Midbrain (tissue), 1 donor: ENCODE measurements at places on chromosomes 16 and 17.

DNA sequence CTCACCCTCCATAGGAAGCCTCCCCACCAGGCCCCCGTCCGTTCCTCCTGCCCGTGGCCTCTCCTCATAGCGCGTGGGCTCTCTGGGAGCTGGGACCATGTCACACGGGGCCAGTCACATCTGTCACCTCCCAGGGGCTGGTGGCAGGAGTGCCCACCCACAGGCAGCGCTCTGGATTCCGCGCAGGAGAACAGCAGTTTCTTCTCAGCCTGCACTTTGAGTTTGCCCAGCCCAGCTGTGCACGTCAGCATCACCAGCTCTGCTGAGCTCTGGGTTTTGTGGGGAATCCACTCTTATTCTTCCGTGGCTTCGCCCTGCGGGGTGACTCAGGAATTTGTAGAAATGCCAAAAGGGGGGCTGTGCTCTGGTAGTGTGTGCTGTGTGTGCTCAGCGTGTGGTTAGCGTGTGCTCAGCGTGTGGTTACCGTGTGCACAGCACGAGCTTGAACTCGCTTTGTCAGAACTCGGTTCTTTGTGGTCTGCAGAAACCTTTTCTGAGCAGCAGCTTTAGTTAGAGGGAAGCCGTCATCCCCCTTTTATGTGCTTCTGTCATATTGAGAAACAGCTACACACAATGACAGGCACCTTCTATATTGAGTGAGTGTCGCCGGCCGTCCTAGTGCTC is 3.2 kb downstream of the ACSF3 start:
- no peak for DNase-seq

DNA sequence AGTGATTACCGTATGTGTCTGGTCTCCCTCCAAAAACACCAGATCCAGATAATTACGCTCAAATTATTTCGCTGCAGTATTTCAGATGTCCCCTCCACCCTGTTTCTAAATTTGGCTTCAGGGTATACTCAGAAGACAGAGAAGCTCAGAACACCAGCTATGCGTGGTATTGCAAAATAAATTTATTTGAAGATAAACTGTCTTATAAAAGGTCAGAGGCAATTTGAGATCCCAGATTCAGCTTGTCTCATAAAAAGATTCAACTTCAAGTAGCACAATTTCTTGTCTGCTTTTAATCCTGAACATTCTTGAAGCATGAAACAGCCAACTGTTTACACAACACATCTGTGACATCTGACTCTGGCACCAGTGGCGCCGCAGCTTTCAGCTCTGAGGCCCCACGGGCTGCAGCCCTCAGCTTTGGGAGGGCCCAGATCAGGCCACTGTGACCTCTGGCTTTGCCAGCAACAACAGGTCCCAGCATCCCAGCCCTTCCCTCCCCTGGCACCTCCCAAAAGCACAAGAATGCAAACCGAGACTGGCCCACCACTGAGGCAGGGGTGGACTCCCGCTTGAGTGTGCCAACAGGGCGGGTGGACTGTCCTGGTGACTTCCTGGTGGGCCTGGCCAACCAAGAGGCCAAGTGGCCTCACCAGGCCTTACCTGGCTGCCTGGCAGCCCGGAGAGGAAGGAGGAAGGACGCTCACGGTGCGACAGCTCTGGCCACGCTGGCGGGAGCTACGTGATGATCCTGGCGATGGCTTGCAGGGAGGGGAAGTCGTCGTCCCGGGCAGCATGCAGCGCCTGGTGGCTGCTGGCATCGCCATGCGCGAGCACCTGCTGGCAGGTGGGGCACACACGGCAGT is 8.0 kb downstream of the SYNGR3 start:
- no peak for DNase-seq

DNA sequence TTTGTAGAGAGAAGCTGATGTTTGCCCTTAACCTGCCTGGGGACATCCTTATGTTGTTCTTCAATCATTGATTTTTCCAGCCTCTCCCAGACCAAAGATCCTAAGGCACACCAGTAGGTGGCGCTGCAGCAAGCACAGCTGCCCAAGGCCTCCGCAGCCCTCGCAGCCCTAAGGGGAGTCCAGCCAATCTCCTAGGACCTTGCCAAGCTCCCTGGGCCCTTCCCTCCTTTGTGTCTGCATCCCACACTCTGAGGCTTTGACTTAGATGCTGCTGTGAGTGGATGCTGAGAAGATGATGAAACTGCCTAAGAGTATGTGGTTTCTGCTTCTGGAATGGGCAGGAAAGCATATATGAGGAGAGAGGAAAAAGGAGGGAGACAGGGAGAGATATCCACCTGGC is 47.1 kb downstream of the SPACA3 start:
- peak; percentile 46 for DNase-seq

- no peak for DNase-seq
Observed at GRCh38 chr16:20829536-20829935, 23.2 kb downstream of the REXO5 start.

GRCh38 chr17:56160422-56160821 is 7.1 kb downstream of the ANKFN1 start:
- DNase-seq: no peak

DNA sequence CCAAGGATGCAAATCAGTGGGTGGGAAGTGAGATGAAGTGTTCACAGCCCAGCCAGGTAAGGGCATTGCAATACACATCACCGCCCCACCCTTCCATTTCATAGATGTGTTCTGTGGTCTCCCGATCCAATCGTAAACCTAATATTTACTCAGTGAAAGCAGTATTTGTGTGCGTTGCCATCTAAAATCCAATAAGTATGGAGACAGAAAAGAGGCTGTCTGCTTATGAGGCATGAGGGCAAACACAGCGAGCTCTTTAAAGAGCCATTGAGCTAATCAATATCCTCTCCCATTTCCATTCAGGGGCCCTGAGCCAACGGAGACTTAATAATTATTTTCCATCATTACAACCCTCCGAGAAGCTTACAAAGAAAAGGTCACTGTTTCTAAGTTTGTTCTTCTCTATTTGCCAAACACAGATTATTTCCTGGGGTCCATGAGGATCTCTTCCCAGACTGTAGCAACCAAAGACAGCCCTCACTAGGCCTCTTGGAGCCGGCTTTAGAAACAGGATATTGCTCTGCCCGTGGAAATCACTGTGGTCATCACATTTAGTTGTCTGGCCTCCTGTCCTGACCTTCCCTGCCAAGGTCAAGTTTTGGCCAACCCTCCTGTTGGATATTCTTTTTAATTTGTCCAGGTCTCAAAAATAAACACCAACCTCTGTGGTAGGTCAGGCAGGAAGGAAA is 120.1 kb downstream of the SLC39A11 start:
- no peak for DNase-seq

- no peak for DNase-seq
Observed at GRCh38 chr16:76780556-76780955, 410.4 kb upstream of the MON1B start.

DNA sequence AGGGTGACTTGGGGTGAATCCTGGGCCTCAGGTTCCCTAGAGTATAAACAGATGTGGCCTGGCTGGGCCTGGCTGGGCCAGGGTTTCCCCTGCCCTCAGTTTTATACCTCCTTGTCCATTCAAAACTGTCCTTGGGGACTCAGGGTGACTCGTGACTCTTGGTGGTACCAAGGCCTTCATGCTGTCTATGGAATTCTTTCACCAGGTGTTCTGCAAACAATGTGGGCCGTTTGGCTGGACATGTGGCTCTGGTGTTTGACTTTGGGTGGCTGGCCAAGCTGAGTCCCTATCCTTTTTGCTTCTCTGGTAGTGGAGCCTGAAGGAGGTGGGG is 3.3 kb downstream of the GPT2 start:
- DNase-seq: no peak

GRCh38 chr16:64773184-64773583 is 348.7 kb downstream of the CDH11 start:
- no peak for DNase-seq

GRCh38 chr16:81469710-81470535 is 25.3 kb downstream of the CMIP start:
- peak; percentile 53 for DNase-seq

DNA sequence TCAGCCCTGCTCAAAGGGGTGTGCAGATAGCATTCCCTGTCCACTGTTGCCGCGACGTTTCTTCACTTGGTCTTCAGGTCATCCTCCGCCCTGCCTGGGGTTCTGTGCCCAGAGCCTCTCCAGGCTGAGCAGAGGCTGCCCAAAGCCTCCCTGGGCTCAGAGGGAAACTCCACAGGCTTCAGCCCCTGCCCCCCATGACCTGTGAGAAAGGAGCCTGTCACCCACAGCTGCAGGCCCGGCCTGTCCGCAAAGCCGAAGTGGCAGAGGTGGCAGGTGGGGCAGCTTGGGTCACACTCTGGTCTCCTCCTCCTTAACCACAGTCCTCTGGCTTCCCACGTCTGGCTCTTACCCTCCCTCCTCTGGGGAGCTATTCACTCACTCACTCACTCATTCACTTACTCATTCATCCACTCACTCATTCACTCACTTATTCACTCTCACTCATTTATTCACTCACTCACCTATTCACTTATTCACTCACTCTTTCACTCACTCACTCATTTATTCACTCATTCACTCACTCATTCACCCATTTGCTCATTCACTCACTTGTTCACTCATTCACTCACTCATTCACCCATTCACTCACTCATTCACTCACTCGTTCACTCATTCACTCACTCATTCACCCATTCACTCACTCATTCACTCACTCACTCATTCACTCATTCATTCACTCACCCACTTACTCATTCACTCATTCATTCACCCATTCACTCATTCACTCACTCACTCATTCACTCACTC is 7.1 kb upstream of the CPSF4L start:
- no peak for DNase-seq

GRCh38 chr17:51873302-51873701 is 285.2 kb downstream of the CA10 start:
- no peak for DNase-seq

- no peak for DNase-seq
Observed at GRCh38 chr17:7647018-7647417, 3.7 kb upstream of the ATP1B2 start.

- DNase-seq: no peak
Observed at GRCh38 chr17:2055292-2056205, 646 bp downstream of the HIC1 start.

GRCh38 chr17:50276588-50277356 is 2.5 kb downstream of the TMEM92 start:
- DNase-seq: no peak

DNA sequence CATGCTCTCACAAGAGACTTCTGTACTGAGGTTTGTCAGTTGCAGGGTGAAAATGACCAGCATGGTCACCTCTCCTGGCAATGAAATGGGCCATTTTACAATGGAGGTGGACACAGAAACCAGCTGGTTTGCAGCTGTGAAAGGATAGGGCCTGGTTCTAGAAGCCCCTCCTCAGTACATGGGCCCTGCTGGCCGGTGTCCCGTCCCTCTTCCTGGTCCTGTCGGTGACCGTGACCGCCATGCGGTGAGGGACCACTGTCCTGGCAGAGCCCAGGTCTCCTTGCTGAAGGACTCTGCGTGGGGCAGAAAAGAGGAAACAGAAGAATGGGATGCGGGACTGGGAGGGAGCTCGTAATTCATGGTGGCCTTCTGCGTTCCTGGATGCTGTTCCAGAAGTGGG is 76.0 kb upstream of the ZNF423 start:
- no peak for DNase-seq

- DNase-seq: no peak
Observed at GRCh38 chr16:79104567-79104966, 496.0 kb downstream of the MAF start.

GRCh38 chr16:11780991-11781680 is 15.9 kb downstream of the ZC3H7A start:
- DNase-seq: no peak

DNA sequence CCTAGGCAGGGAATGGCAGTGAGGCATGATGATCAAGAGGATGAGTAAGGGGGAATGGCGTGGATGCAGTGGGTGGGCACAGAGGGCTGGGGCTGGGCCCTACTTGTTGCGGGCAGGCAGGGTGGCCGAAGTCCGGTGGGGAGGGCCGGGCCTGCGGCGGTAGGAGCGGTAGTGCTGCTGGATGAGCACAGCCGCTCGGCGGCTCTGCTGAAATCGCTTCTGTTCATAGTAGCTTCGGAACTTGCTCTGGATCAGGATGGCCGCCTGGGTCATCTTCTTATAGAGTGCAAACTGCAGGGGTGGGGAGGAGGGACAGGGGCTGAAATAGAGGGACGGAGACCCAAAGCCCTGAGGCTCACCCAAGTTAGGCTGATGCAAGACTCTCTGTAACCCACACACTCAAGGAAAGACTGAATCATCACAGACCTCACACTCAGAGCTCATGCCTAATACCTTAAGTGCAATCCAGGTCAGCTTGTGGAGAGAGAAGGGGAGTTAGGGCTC is 1.5 kb upstream of the SPAG7 start:
- no peak for DNase-seq

GRCh38 chr17:44878627-44879221 is 20.5 kb downstream of the EFTUD2 start:
- peak; percentile 29 for DNase-seq

GRCh38 chr17:33335491-33336173 is 42.5 kb upstream of the ASIC2 start:
- no peak for DNase-seq

DNA sequence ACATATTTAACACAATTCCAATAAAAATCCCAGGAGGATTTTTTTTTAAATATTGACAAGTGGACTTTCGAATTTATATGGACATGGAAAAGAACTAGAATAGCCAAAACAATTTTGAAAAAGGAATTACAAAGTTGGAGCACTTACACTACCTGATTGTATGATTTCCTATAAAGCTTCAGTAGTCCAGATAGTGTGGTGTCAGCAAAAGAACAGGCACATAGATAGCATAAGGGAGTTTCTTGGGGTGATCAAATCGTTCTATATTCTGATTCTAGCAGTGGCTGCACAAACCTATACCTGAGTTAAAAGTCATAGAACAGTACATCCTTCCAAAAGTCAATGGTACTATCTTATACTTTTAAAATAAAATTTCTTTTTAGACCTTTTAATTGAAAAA is 66.4 kb upstream of the CES5A start:
- no peak for DNase-seq

DNA sequence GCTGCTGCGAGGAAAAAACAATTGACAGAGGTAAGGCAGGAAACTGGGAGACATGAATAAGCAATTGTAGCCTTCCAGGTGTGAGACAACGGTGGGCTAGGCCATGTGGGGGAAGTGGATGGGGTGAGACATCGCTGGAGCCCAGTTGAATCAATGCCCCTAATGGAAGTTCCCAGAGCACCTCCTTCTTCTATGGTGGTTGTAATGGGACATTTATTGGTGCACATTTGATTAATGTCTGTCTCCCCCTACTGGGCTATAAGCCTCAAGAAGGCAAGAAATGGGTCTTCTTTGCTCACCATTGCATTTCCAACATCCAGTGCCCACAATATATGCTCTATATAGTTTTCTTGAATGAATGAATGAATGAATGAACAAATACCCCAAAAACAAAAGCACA is 22.7 kb upstream of the CD300E start:
- DNase-seq: no peak

DNA sequence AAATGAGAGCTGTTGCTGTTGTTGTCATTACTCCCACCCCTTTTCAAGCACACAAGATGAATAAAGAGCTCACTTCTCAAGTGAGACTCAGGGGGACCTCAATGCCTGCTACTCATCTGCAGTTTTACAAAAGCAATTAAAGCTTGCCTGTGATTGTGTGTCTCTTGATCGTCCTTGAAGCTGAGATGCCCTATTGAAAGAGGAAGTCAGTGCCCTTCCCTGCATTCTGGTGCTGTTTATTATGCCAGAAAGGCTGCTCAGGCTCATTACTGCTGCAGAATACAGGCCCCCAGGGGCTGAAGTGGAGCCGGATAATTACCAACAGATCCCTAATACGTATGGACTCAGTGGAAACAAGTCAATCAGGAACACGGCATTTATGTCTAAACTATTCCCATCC is 147.2 kb downstream of the HS3ST2 start:
- DNase-seq: no peak

- no peak for DNase-seq
Observed at GRCh38 chr17:46002973-46003316, 3.9 kb downstream of the STH start.

GRCh38 chr16:88599825-88600538 is 29.8 kb downstream of the ZC3H18 start:
- no peak for DNase-seq
